ENCODE measurements at places on chromosomes 1 and 21.

GRCh38 chr1:191876631-191877030 is 281.6 kb upstream of the RGS18 start:
- DNase-seq, result no peak

DNA sequence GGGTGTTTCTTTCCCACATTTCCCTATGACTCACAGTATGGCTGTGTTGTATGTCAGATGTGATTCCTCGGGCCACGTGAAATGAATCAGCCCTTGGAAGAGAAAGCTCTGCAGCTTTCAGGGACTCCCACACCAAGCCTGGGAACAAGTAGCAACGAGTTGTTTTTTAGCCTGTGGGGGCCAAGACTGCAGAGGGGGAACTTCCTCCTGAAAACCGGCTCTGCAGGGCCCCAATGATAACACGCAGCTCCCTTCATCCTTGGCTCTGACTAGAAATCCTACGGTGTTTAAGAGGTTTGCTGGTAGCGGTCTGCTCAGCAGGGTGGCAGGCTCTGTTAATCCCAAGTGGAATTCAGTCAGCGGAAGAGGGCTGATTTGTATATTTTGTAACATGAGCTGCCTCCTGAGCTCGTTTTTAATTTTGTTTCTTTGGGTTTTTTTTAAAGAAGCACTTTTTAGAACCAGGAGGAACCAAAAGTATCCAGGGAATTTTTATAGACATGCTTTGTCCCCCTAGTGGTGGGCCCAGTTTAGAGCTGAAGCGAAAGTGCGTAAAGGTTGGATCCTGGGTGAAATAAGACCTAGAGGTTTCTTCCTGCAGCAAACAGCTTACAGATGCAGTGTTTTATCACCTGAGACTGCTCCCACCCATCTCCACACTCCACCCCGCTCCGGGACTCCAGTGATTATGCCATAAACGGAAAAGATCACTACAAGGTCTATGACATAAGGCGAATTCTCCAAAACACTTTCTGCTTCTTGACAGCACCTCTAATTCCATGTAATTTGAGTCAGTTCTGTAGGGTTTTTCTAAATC is 48.8 kb downstream of the LAMC2 start:
- DNase-seq, result peak; percentile 55

DNA sequence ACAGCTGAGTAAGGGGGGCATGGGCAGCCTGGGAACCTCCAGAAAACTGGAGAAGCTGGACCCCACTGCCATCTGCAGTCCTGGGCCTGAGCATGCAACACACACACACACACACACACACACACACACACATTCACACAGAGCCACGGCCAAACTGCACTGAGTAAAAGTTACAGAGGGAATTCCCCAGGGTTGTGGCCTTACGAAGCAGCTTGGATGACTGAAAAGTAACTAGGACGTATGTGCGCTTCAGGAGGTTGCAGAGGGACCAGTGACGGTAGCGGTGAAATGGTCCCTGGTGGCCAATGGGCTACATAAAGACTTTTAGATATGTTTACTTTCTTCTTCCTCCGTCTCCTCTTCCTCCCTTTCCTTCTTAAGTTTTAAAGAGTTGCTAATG is 232.5 kb upstream of the TMEM51 start:
- DNase-seq, result no peak

GRCh38 chr1:174815036-174815435 is 184.7 kb upstream of the CACYBP start:
- DNase-seq, result peak; percentile 45

DNA sequence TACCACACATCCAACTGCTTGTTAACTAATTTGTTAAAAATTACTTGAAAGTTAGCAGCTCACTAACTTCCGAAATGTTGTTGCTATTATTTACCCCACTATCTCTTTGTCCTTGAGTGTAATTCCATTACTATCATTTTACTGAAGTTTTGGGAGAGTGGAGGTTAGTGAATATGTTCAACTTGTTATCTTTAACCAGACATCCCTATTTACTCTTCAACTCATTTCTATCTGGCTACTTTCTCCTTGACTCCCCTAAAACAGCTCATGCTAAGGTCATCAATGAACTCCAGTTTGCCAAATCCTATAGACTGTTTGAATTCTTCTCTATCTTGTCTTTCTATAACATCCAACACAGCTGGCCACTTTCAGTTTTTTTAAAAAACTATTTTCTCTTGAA is 4.3 kb upstream of the C1orf116 start:
- DNase-seq, result no peak
